ENCODE measurements at places on chromosomes 2 and 18. TPM values are rescaled to one million over a fixed set of nuclear protein-coding genes. Genes with fewer than 3 reads are reported as not detected.

CDK15 gene
- 1.4 TPM for total RNA-seq

MOCOS gene
- 5.6 TPM for total RNA-seq

EPB41L3 gene
- 98.6 TPM for total RNA-seq

AP1S3 gene
- total RNA-seq = 13.5 TPM

GALR1 gene
- 0.46 TPM for total RNA-seq

DHRS9 gene
- 202 TPM for total RNA-seq

DNA sequence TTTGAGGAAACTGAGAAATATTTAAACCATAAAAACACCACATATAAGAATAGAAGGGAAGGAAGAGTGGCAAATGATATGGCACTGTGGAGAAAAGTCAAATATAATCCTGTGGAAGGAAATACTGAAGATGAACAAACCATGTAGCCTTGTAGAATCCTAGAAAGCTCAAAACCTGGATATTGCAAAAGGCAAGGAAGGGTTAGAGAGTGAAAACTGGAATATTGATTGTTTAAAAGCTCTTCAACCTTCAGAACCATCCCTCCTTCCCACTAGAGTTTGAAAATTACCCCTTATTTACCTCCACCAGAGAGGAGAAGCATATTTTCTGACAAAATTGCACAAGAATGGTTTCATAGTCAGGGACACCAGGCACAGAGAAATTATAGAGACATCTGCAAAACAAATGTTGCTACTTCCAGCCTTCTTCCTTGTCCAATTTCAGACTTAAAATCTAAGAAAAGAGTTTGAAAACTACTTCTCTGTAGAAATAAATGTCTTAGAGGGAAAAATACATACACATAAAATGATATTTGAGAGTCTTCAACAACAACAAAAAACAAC is 48.0 kb downstream of the ANTXR1 start:
- DNase-seq = no peak

- DNase-seq = no peak
Measured at GRCh38 chr2:12331698-12332097, 385.0 kb upstream of the TRIB2 start.

DNA sequence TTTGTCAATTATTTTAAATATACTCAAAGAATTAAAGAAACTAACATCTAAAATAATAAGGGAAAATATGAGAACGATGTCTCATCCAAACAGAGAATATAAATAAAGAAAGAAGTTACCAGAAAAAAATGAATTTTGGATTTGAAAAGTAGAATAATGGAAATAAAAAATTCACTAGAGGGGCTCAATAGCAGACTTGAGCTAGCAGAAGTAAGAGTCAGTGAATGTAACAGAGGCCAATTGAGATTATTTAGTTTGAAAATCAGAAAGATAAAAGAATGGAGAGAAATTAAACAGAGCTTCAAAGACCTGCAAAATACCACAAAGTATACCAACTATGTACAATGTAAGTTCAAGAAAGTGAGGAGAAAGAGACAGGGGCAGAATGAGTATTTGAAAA is 333.6 kb downstream of the GPD2 start:
- DNase-seq = no peak

- DNase-seq = no peak
Measured at GRCh38 chr2:6626401-6627012, 239.2 kb downstream of the CMPK2 start.

GRCh38 chr2:237539681-237540080 is 26.7 kb upstream of the PRLH start:
- DNase-seq = no peak

- no peak for DNase-seq
Measured at GRCh38 chr2:179239195-179239594, 25.4 kb downstream of the SESTD1 start.

DNA sequence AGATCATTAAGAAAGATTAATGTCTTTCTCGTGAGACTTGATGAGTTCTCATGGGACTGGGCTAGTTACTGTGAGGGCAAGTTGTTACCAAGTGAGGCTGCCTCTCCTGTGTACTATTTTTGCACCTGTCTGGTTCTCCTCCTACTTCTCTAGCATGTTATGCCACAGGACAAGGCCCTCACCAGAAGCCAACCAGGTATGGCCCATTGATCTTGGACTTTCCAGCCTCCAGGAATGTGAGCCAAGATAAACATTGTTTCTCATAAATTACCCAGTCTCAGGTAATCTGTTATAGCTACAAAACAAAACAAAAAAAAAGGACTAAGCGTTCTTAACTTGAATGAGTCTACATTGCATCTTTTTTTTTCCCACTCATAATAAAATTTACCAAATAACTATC is 184.1 kb downstream of the CDH7 start:
- no peak for DNase-seq

DNA sequence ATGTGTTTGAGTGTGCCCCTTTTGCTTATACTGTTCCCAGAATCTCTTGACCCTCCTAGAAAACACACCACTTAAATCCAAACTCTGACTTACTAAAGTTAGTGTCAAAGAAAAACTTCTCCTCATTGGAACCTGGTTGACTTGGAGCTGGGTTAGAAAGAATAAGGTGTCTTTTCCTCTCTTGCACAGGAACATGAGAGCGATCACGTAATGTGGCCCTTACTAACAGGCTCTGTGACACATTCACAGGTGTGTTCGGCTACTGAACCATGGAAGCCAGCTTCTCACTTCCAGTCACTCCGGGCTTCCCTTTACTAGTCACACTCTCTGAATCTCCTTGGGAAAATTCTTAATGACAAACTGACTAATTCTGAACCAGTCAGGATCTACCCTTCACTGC is 5.4 kb upstream of the POU3F3 start:
- no peak for DNase-seq

DNA sequence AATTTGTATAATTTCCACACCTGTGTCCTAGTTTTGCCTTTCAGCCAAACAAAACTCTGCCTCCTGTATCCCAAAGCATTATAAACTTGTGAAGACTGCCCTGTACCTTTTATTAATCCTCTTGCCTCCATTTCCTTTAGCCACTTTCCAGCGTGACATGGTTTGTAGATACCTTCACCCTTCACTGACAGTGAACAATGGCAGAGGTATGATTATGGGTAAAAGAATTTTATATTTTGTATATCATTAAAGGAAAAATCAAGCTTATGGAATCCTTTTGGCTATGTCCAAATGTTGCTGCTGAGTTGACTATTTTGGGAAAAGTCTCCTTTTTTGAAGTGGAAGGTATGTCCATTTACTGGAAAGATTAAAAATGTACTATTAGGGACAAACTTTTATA is 251.7 kb downstream of the HNMT start:
- no peak for DNase-seq

DNA sequence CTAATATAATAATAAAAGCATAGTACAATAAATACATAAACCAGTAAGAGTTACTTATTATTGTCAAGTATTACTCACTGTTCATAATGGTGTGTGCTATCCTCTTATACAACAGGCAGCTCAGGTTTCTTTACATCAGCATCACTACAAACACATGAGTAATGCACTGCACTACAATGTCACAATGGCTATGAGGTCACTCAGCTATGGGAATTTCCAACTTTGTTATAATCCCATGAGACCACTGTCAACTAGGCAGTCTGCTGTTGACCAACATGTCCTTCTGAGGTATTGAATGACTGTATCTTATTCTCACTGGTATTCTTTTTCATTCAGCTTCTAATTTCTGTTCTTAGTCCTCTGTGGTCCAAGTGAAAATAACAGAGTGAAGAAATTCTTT is 250.4 kb upstream of the DSEL start:
- no peak for DNase-seq

DNA sequence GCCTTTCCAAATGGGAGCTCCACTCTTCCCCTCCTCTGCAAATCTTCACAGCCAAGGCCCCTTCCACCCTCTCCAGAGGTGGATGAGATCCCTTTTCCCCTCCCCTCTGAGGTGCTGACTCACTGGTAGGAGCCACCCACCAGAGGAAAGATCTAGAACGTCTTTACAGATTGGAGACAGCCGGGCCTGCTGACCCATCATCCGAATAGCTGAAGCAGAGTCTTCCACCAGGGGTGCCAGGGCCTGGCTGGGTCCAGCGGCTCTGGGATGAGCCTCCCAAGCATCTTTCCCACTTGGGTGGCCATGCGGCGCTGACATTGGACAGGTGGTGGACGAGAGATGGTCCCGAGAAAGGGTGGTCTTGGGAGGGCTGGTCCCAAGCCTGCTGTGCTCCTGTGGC is 9.0 kb downstream of the ERFE start:
- no peak for DNase-seq

DNA sequence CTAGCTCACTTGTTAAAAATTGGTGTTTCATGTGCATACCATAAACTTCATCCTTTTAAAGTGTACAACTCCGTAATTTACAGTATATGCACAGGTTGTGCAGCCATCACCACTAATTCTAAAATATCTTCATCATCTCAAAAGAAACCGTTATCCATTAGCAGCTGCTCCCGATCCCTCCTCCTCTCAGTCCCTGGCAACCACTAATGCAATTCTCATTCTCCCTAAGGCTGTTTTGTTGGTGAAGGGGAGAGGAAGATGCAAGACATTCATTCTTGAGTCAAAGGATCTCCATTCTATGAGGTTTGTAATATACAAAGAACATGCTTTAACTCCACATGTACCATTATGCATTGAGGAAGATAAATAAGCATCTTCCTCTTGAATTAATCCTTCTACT is 48.6 kb downstream of the RNU4ATAC start:
- no peak for DNase-seq

- no peak for DNase-seq
Measured at GRCh38 chr2:65661980-65662653, 229.7 kb upstream of the SPRED2 start.

DNA sequence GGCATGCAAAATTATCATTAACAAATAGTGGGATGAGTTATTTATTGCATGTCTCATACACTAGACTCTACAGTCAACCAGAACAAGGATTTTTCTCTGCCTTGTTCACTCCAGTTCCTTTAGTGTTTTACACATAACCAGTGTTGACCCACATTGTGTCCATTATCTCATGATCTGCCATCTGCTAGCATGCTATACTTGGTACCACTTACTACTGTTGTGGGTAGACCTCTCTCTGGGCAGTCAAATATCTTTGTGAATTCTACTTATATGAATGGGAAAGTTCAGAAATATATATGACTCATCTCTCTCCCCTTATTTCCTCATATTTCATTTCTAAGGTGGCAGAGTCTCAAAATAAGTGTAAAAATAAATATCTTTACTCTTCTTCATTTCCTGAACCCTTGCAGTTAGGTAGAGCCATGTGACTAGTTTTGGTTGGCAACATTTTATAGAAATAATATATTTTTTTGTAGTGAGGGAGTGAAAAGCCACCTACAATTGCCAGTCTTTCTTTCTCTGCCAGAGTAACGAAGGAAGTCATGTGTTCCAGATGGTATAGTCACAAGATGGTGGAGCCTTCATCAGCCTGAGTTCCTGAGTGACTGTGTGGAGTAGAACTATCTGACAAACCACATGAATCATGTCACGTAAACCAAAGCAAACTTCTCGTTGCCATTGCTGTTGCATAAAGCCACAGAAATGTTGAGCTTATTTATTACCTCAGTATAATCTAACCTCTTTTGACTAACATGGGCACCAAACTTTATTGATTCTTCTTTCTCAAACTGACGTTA is 704.0 kb downstream of the RNF144A start:
- DNase-seq = no peak

DNA sequence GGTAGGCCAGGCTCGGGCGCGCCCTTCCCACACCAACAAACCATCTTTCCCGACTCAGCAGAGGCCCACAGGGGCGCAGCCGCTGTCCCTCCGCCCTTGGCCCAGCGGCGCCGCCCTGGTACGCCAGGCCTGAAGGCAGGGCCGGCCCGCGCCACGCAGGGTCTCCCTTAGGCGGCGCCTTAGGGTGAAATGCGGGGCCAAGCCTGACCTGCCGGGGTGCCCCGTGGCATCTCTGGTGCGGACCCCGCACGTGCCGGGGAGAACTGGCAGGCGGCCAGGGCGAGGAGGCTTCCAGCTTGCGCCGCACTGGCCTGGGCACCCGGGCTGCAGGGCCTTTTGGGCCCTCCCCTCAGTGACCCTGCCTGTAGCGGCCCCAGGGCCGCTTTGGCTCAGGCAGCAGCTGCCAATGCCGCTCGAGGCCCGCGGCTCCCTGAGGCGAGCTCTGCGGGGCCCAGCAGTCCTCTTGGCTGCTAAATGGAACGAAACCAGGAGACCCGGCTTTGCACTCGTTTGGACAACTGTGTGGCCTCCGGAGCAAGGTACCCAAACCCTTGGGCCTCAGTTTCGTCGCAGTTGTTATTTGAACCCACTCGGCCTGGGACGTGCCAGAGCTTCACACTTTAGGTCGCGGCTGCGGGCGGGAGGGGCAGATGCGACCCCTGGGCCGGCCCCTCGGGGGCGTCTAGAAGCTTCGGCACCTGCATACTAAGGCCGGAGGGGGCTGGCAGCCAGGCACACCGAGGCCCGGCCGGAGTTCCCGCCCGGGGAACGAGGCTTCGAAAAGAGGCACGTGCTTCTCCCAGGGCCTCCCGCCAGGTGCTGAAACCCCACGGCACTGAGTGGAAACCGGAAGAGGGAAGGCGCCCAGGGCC is 8.5 kb downstream of the OTX1 start:
- no peak for DNase-seq
